ENCODE measurements at places on chromosomes 3 and 15.

DNA sequence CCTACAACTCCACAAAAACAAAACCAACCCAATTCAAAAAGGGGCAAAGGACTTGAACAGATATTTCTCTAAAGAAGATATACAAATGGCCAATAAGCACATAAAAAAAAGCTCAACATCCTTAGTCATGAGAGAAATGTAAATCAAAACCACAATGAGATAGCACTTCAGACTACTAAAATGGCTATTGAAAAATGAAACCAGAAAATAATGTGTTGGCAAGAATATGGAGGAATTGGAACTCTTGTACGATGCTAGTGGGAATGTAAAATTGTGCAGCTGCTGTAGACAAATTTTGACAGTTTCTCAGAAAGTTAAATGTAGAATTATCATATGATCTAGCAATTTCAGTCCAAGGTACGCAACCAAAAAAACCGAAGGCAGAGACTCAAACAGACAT lies 29.0 kb downstream of the KY start:
- no peak for DNase-seq

GRCh38 chr3:76811418-76811817 lies 228.5 kb upstream of the ROBO2 start:
- DNase-seq = no peak

DNA sequence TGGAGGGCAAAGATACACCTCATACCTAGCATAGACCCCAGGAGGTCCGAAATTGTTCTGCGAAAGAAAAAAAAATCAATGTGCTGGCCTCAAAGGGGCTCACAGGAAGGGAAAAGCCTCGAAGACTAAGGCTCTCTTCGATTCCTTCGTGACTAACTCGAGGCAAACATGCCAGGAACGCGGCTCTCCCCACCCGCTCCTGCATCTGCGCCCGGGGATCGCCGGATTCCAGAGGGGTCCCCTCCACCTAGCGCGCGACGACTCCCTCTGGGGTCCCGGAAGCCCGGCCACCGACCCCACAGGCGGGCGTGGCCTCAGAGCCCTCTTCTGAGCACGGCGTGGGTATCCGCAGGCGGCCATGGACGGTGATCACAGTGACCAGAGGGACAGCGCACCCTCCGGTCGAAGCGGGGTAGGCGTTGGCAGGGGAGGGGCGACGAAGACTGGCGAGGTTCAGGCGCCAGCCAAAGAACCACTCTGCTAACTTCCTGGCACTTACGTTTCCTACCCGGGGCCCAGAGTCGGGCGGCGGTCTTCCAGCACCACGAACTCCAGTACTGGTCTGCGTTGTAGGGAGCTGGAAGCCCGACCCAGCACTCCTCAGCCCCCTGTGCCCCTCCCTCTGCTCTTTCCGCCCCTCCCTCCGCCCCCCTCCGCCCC lies 515 bp upstream of the EIF3J start:
- no peak for DNase-seq

- no peak for DNase-seq
Measured at GRCh38 chr3:103048068-103048722, 613.4 kb downstream of the ZPLD1 start.

DNA sequence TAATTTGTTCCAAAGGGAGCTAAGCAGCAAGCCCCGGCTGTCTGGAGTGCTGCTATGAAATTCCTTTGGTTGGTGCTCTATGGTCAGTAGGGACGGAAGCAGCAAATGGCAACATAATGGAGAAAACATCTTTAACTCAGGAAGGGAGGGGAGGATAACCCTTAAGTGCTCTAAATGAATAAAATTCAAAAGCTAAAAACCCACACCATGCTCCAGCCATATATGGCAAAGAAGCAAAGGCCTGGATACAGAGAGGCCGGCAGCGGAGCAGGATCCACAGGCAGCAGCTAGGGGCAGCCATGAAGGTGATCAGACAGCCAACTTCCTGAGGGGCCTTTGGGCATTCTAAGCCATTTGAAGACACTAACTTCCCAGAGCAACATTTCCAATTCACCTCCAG lies 38.9 kb downstream of the IL17RD start:
- no peak for DNase-seq

DNA sequence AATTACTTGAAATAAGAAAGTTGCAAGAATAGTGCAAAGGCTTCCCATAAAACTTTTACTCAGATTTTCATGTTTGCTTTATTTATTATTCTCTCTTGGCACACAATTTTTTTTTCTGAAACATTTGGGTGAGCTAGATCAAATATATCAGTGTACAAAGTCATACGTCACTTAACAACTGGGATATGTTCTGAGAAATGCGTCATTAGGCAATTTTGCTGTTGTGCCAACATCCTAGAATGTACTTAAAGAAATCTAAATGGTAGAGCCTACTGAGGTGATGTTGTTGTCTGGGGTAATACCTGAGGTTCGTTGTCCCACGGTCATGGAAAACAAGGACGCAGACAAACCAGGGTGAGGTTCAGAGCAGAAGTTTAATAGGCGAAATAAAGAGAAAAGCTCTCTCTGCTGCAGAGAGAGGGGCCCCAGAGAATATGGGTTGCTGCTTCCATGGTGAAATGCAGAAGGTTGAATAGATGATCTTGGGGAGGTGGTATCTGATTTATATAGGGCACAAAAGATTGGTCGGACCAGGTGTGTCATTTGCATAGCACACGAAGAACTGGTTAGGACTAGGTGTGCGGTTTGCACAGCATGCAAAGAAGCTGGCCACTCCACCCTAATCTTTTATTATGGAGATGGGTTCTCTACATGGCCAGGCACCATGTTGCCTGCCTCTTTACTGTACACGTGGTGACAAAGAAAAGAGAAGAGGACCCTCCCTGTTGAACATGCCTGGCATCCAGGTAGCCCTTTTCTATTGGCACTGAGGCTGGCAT lies 8.8 kb upstream of the GRAMD1C start:
- no peak for DNase-seq

- no peak for DNase-seq
Measured at GRCh38 chr15:74497584-74497983, 36.6 kb upstream of the UBL7 start.

DNA sequence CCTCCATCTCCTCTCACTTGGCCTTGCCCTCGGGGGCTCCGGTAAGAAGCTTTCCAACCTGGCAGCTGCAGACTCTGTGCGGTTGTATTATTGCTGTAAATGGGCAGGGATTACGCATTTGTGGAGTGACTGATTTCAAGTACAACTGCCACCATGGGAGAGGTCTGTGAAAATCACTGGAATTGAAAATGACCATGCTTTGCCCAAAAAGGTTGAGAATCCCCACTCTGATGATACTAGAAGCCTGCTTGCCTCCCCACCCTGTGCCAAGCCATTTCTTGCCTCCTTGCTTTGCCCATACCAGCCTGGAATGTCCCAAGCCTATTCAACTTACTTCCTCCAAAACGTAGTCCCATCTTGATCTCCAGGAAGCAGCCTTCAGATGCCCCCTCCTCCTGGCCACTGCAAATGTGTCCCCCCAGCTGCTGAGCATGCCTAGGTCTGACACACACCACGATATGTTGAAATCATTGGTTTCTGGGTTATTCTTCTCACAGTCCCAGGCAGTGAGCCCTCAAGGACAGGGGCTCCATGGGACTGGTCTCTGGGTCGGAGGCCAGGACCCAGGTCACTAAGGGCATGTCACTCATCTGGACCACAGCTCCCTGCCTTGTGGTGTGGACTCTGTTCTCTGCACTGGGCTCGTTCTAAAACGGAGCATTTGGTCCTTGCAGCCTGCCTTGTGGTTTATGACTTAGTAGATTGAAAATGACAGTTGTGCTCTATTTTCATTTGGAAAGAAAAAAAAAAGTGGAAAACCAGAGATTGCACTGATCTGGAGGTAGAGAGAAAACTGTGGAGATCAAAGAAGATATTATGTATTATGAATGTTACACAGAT lies 42.9 kb downstream of the SMAD3 start:
- no peak for DNase-seq

DNA sequence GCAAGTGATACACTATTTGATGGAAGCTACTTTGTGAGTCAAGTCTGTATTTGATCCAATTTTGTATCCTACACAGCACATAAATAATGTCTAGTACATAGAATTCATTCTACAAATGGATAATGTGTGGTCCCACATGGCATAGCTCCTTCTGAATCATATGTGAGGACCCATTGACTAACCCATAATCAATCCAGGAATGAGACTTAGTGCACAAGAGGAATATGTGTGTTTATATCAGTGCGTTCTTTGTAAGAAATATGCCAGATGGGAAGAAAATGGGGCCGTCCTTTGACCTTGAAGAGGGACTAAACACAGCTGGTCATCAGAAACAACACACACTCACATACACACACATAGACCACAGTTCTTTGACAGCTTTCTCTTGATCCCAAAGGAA lies 282.7 kb upstream of the SEMA6D start:
- no peak for DNase-seq

DNA sequence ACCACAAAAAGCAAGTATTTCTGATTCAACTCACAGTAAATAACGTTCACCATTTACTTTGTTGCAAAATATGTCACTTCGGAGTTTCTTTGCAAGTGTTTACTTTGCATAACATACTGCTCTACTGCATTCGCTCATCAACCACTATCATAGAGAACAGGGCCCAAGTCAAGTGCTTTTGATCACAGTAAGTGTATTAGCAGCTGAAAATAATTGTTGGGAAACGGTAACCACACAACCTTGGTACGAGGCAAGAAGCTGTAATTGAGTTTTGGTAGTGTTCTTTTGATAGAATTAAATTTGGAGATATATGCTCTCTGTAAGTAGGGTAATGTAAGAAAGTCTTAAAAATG lies 80.1 kb downstream of the SATB1 start:
- no peak for DNase-seq

- no peak for DNase-seq
Measured at GRCh38 chr3:136818769-136819391, at the start of gene SLC35G2. SLC35G2 (plus strand) TSS chr3:136819126; CDS start chr3:136854461, 35,335 bp downstream.

DNA sequence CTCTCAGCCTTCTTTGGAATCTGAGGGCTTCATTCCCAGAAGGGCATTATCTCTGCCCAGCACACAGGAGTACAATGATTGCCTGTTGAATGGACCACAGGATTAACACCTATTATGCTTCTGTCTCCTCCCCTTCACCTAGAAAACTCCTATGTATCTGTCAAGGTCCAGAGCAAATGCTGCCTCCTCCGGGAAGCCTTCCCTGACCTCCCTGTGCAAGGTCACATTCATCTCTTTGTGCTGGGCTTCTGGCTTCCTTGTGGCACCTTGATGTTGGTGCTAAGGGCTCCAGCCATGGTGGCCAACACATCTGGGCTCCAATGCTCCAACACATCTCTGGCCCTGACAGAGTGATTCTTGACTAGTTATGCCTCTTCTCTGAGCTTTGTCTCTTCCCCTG lies 49.9 kb upstream of the ATP2B2 start:
- DNase-seq = no peak

All from stimulated activated CD4-positive, alpha-beta T cell treated with anti-CD3 and anti-CD28 coated beads, Interleukin-1b, Interleukin-23, amount 100 ng/mL, for 24 hours (primary cell).